NCI-H1694 (cell line): ENCODE measurements at places on chromosomes 1 and 21.

DNA sequence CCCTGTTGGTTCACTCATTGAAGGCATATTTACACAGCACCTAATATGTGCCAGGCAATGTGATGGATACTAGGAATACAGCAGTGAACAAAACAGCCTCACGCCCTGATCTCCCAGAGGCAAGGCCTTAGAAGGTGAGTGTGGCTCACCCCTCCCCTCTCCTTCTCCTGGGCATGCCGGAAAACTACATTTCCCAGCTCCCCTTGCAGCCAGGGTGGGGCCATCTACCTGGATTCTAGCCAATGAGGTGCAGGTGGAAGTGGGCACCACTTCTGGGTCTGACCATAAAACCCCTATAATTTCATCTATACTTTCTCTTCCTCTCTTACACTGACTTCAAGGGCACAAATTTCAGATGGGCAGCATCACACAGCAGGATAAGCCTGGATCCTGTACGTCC lies 63.8 kb downstream of the FBXO2 start:
- no peak for DNase-seq

DNA sequence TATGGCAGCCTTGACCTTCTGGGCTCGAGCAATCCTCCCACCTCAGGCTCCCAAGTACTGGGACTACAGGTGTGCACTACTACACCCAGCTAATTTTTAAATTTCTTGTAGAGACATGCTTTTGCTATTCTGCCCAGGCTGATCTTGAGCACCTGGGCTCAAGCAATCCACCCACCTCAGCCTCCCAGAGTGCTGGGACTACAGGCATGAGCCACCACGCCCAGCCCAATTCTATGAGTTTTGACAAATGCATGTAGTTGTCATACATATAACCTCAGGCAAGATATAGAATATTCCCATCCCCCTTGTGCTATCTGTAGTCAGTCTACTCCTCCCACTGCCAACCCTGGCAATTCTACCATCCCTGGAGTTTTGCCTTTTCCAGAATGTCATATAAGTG lies 38.7 kb upstream of the TTC22 start:
- no peak for DNase-seq

DNA sequence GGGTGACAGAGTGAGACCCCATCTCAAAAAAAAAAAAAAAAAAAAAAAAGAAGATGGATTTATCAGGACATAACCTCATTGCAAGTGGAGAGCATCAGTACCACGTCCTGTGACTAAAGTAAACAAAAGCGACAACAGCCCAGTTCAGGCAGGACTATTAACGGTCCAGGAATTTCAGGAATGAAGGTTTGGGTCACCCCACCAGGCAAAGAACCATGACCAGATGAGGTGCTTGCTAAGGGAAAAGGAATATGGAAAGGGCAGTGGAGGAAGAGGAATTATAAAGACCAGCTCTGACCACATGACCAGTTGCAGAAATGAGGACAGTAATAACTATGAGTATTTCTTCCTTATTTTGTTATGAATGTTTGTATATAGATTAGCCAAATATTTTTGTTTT lies 35.4 kb upstream of the EIF4G3 start:
- DNase-seq: no peak

DNA sequence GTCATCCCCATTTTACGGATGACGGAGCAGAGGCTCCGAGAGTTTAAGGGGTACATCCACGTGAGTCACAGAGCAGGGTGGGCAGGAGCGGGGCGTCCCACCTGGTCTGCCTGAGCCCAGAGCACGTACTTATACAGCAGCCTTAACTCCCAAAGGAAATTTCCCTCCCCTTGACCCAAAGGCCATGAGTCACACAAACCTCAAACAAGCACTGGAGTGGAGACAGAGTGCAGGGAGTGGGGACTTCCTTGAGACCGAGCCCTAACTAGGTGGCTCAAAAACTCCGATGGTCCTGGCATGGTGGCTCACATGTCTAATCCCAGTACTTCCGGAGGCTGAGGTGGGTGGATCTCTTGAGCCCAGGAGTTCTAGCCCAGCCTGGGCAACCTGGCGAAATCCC lies 141.6 kb upstream of the KLHDC7A start:
- DNase-seq: no peak

- DNase-seq: no peak
These were observed 9.6 kb downstream of the DISC1 start for GRCh38 chr1:231636157-231636556.

DNA sequence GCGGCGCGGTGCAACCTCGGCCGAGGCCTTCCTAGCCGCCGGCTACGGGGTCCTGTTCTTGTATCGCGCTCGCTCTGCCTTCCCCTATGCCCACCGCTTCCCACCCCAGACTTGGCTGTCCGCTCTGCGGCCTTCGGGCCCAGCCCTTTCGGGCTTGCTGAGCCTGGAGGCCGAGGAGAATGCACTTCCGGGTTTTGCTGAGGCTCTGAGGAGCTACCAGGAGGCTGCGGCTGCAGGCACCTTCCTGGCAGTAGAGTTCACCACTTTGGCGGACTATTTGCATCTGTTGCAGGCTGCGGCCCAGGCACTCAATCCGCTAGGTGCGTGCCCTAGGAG lies 379 bp downstream of the PPCS start:
- peak; percentile 5 for DNase-seq
